NCI-H82 (cell line): ENCODE measurements at places on chromosomes 11 and 22.
A peak's percentile ranks its signal among the peaks of the same experiment; 100 is the strongest.

DNA sequence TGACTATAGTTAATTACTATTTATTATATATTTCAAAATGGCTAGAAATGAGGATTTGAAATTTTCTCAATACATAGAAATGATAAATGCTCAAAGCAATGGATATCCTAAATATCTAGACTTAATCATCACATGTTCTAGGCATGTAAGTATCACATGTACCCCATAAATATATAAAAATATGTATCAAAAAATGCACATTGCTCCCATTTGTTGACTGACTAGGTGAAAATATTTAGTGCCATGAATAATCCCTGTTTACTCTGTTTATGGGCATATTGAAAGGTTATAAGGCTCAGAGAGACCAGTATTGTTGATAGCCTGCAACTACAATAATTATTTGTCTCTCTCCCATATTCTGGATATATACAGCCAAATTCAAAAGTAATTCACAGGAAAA, 3.1 kb downstream of the HBE1 start:
- DNase-seq: no peak

GRCh38 chr11:72005347-72006260, 6.9 kb downstream of the IL18BP start:
- DNase-seq: no peak

GRCh38 chr11:45580399-45580798, 85.0 kb downstream of the CHST1 start:
- no peak for DNase-seq

DNA sequence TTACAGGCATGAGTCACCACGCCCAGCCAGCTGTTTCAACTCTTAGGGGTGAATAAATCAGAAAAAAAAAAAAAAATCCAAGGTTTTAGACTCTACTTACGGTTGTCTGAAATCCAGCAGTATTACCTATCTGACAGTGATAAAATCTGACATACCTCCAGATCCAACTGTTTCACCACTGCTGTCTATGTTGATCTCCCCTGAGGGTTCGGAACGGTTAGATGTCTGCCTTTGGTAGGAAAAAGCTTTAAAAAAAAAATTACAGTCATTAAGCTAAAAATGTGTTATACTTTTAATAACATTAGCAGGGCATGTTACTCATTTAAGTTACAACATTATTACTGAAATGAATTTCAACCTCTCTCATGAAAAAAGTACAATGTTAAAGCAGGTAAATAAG, 21.1 kb downstream of the NCAPD3 start:
- peak; percentile 46 for DNase-seq

GRCh38 chr11:2794046-2794967, 91.3 kb downstream of the CDKN1C start:
- no peak for DNase-seq

DNA sequence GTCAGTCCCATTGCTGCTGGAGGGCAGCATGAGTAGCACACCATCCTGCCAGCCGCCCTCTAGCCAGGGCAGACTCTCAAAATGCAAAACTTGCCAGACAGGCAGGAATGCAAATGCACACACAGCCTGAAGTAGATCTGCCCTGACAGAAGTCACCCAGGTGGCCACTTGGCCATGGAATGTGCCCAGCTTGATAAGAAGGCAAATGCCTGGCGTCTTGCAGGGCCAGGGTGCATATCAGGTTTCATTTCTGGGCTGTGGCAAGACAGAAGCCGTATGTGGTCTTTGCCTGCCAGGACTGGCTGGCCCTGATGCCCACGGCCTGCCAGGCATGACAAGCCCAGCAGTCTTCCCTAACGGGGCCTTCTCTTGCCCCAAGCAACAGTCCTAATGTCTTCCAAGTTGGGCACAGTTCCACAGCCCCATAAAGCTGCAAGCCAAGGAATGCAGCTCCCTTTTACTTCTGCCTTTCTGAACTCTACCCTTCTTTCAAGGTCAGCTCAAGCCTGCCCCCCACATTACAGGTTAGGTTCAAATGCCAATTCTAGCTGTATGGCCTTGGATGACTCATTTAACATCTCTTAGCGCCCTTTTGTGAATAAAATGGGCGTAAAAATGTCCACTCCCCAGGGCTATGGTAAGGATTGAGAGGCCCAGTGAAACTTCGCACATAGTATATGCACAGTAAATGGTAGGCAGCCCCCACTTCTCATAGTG, 29.7 kb downstream of the POU2AF3 start:
- DNase-seq: no peak

- DNase-seq: no peak
These were observed 225.2 kb downstream of the BUD13 start for GRCh38 chr11:116547571-116547970.

- no peak for DNase-seq
These were observed 316.8 kb upstream of the MPPED2 start for GRCh38 chr11:30902929-30903328.

DNA sequence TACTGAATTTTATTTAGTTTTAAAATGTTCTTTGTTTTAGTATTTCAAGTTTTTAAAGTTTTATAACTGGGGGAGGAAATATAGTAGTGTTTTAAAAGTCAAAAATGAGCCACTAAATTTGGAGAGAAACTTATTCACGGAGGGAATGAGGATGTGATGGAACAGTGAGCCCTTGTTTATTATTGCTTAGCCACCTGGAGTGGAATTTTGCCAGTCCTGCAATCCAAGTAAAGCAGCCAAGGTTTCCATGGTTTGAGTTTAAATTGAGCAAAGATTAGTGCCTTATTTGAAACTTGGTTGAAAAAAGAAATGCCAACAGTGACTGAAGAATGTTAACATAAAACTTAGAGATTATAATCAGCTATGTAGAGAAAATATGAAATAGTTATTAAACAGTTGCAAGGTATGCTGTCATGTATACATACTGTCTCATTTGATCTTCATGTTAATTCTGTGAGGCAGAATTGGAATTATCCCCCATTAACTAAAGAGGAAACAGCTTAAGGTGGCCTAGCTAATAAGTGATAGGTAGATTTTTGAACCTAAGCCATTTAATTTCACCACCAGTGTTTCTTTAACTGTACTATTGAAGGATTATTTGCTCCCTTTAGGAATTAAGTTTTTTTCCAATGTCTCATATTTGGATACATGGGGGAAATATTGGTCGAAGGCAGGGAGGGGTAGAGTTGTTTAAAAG, 36.4 kb downstream of the SWAP70 start:
- peak; percentile 20 for DNase-seq

- DNase-seq: no peak
These were observed 35.5 kb upstream of the FGF3 start for GRCh38 chr11:69854713-69855112.

GRCh38 chr11:100681064-100681502, 6.0 kb upstream of the ARHGAP42 start:
- peak; percentile 25 for DNase-seq

DNA sequence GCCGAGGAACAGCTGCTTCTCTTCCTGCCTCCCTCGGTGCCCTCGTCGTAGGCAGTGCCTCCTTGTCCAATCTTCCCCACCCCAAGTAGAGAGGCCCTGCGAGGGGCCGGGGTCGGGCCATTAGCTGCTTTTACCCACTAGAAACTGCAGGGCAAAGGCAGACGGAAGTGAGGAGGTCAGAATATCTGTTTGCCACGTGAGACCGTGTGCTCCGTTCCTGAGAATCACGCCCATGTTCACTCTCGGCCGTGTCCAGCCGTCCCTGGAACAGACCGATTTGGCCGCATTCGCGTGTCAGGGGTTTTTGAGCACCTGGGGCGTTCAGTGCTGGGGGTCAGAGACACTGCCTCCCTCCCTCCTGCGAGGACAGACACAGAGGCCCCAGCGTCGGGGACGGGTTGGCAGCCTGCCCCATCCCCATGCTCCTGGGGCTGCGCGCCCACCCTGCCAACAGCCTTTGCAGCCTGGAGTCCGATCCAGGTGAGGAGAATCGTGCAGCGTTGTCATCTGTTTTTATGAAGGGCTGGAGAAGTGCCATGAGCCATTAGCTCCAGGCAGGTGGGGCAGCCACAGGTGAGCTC, 982.2 kb downstream of the BRD1 start:
- no peak for DNase-seq

DNA sequence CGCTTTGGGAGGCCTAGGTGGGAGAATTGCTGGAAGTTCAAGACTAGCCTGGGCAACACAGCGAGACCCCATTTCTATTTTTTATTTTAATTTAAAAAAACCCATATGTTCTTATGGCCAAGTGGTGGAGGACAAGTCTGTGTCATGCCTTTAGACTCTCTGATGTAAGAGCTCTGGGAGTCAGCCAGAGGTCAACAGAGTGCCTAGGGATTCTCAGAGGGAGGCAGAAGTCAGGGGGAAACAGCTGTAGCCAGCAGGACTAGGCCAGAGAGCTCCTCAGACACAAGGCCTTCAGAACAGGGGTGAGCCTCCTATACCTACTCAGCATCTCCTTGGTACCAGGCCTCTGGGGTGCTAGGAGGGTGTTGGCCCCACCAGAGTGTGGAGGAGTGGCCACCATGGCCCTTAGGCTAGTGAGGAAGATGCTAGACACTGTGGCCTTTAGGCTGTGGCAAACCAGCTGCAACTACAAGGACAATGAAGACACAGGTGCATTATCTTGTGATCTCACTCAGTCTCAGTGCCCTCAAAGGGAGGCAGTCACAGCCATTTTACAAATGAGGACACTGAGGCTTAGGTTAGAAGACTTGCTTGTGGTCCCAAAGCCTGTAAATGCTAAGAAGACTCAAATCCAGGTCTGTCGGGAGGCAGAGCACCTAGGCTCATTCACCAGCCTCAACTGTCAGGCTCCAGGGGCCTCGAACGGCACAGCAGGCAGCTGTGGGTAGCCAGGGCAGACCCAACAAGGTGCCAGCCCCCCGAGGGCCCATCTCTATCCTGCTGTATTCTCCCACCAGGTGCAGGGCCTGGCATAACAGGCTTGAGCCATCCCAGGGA, 5.0 kb downstream of the ZP1 start:
- DNase-seq: no peak

- DNase-seq: no peak
These were observed 46.4 kb upstream of the ARHGAP42 start for GRCh38 chr11:100640646-100641045.

DNA sequence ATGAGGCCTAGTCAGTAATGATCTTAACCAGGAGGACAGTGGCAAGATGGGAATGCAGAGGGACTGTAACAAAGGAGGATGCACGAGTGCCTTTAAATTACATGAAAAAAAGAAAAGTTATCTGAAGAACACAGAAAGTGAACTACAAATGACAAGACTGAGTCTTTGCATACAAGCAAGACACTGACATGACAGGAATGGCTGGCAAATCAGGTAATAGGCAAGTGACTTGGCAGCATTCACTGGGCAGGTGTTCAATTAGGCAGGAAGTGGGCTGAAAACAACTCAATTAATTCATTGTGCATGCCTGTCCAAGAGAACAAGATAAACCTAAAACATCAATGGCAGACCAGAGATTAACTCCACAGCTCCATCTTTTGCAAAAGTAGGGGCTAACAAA, 24.0 kb downstream of the SMCO4 start:
- DNase-seq: peak; percentile 34

GRCh38 chr11:68186061-68186460, 27.0 kb downstream of the KMT5B start:
- DNase-seq: no peak

DNA sequence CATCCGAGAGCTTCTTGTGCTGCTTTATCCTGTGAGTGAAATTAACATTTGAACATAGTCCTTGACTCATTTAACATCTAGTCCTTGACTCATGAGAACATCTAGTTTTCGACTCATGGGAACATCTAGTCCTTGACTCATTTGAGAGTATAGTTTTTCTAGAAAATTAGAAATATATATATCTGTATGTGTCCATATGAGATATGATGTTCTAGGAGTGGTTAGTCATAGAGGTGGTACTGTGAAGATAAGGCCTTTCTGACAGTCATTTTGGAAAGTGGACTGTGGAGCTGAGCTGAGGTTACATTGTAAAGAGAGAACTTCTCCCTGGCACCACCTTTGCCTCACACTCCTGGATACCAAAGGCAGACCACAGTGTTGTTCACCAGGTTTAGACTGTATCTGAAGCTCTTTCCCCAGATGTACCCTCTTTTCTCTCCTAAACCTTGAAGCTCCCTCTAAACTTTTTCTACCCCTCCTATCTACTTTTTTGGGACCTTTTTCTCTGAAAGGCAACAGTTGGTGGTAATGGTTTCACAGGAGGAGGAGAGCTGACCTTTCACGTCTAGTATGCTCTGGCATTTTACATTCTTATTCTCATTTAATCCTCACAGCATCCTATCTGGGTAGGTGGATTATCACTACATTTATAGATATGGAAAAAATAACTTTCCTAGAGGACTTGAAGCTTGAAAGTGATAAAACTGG, 67.2 kb downstream of the PPP2R1B start:
- no peak for DNase-seq

- no peak for DNase-seq
These were observed 34.2 kb downstream of the IL18 start for GRCh38 chr11:112129656-112130055.

DNA sequence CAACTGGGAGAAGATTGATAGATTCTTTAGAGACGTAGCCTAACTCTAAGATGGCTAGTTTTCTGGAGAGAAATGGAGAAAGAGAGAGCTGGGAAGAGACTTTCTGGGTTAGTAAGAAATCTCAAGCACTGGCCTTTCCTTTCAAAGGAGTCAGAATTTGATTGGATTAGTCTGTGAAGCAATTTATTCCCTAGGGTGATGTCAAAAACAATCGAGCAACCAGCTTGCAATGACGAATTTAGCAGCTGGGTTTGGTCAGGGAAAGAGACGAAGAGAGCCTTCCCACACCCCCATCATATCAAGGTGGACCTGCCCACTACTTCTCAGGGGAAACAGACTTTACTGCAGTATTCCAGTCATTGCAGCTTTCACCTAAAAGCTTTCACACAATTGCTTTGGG, 10.8 kb downstream of the KRTAP5-6 start:
- DNase-seq: peak; percentile 9

DNA sequence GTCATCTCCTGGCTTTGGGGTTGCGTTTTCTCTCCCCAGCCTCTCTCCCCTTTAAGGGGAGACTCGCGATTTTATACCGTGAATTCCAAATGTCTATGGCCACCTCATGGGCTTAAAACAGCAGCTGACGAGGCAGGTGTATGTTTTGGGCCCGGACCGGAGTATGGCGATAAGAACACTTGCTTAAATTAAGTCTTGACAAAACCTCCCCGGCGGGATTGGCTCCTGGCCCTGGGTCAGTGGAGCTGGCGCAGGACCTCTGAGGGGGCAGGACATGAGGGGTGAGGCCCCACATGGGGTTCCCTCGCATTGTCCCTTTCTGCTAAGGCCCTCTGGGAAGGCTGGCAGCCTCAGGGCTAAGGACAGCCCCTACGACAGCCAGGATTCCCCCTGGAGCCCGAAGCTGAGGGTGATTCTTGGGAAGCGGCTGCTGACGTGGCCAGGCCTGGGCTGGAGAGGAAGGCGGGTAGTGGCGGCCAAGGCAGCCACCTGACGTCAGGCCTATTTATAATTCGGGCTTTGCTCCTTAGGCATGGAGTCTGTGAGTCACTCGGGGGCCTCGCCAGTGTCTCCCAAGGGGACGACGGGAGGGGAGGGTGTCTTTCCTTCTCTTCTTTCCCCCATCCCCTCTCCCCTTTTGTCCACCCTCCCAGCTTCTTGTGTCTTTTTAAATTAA, 12.7 kb downstream of the MYO18B start:
- DNase-seq: no peak
